ENCODE measurements at places on chromosomes 7 and 10. TPM values are rescaled to one million over a fixed set of nuclear protein-coding genes. Genes with fewer than 3 reads are reported as not detected.

ITIH5 gene
- 0.05 TPM for polyA plus RNA-seq

GRCh38 chr10:24901686-24902399, 50.6 kb downstream of the PRTFDC1 start:
- peak; percentile 88 for DNase-seq

DNA sequence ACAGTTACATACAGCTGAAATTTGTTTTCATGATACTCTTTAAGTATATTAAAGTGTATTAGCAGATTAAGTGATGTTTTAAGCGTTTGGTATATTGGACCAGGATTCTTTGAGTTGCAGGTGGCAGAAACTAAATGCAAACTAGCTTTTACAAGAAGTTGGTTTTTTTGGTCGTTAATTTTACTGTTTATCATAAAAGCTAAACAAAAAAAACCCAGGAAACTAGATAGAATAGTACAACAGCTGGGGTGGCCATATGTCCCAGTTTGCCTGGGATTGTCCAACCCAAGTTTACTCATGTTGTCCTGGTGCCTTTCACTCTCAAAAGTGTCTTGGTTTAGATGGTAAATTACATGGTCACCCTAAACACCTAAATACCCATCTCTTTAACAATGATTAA, 108.7 kb downstream of the PHTF2 start:
- DNase-seq: no peak

- DNase-seq: peak; percentile 40
Measured at GRCh38 chr7:1768832-1769231, 98.8 kb downstream of the ELFN1 start.

DNA sequence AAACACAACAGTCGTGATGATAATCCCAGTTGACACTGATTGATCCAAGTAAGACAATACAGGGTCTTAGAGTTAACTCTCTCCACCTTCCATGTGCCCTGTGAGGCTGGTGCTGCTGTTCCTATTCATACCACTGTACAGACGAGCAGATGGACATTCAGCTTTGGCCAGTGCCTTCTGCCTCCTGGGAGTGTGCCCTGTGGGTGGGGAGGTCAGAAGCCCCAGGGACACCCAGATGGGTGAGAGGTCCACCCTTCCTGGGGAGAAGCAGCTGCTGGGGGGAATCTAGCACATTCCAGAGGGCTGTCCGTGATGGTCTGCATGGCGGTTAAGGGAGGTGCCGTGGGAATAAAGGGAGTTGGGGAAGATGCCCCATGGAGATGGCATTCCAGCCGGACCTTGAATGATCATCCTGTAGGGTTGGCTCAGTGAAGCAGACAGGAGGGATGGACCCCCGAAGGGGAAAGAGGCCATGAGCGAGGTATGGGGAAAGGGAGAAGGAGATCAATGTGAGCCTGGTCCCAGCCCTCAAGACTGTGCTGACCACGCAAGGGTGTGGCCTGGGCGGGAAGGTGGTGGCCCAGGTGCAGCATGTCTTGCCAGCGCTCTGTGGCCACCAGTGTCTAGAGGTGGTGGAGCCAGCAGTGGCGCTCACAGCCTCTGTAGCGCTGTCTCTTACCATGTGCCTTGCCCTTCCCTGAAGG, 74.0 kb downstream of the ADCY1 start:
- no peak for DNase-seq

- no peak for DNase-seq
Measured at GRCh38 chr7:27946351-27946750, 206.4 kb downstream of the TAX1BP1 start.

- DNase-seq: no peak
Measured at GRCh38 chr7:46080595-46081159, 159.6 kb upstream of the IGFBP3 start.

DNA sequence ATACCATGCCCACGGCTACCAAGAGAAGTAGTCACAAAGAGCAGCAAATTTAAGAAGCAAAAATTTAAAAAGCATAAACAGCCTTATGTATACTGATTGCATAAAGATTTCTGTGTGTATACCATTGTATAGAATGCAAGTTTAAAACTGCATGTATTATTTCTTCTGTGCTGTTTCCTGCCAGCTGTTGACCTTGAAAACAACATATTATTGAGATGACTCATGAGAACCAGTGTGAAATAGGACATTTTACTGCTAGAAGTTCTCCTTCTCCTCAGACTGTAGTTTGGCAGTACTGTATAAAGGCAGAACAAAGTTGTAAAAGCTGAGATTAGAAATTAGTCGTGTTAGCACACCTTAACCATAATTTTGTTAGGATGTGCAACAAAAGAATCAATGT, 42.3 kb upstream of the SGCE start:
- DNase-seq: peak; percentile 7

GRCh38 chr7:55073051-55073511, 54.3 kb downstream of the EGFR start:
- DNase-seq: no peak

DNA sequence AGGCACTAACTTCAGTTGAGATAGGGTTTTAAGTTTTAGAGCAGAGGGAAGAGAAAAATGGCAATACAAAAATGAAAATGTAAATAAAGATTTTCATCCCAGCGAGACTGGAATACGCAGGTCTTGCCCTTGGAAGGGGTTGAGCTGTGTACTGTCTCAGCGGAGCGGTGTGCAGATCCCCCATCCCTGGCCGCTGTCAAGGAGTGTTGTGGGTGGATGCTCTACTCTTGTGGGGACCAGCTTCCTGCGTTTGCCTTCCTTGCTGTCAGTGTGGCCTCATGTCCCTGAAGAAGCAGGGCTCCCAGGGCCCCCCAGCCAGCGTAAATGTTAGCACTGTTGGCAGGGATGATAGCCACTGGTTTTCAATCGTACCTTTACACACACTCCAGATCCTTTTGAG, 249.7 kb upstream of the PITRM1 start:
- DNase-seq: no peak

- DNase-seq: no peak
Measured at GRCh38 chr10:95756041-95756761, at the start of gene ENTPD1. TSS of gene ENTPD1 (plus strand) at chr10:95756163. CDS start at chr10:95756240, 77 bp downstream.

- no peak for DNase-seq
Measured at GRCh38 chr7:136925556-136925955, 57.1 kb downstream of the CHRM2 start.

- no peak for DNase-seq
Measured at GRCh38 chr7:127874951-127875608, 156.2 kb downstream of the LRRC4 start.

DNA sequence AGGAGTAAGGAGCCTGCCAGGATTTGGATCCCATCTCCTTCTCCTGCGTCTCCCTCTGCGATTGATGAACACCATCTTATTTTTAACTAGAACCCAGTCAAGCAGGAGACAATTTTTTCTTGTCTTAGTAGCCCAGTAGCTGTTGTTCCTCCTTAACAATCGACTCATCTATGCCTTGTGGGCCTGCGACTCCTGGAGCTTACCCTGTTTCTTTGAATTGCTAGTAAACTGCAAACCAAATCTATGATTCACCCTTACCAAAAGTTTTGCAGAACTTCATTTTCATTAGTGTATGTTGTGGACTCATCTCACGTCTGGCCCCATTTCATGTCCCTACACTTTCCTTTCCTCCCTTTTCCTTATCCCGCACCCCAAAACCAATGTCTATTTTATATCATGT, 37.7 kb downstream of the TRIL start:
- no peak for DNase-seq

LGI1 gene
- not detected for polyA plus RNA-seq

DNA sequence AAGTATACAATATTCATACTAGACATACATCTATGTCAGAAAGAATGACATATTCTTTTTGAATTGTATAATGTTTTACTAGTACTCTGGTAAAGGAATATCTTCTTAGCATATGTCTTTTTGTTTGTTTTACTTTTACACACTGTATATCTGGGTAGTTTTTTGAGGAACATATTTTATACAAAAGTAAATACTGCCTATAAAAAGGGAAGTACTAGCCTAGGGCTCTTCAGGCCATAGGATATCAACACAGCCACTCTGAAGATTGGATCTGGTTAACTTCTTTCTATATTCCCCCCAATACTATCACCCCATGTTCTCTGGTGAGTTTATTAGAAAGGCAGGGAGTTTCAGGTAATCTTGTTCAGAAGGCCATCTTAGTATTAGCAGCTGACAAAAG, 134.6 kb downstream of the ZNF438 start:
- no peak for DNase-seq

SLC29A4 gene
- 14.8 TPM for polyA plus RNA-seq

- peak; percentile 43 for DNase-seq
Measured at GRCh38 chr10:17989908-17990767, 38.4 kb downstream of the SLC39A12 start.

SCART1 gene
- 0.37 TPM for polyA plus RNA-seq

TAC1 gene
- not detected for polyA plus RNA-seq

GNGT1 gene
- not detected for polyA plus RNA-seq

GRCh38 chr10:102432162-102432950, at the start of gene CUEDC2:
TSS of gene CUEDC2 (minus strand) at chr10:102432574. CDS start at chr10:102425188, 7,386 bp downstream.
- DNase-seq: peak; percentile 96

DNA sequence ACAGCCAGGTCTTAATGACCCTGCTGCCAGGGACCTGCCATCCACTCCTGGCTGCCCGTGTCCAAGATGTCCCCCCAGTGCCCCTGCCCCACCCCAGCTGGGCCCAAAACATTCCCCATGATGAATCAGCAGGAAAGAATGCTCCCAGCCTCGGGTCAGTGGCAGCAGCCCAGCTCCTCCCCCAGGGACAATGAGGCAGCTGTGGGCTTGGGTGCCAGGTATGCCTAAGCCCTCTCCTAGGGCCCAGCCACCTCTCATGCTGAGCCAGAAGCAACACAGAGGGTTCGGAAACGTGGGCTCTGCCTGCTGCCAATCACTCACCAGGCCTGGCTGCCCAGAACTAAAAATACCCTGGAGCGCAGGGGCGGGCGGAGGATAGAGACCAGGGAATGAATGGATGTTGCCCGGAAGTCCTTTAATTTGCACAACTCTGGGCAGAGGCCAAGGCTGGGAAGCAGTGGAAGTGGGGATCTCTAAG, 1.5 kb upstream of the LOXL4 start:
- DNase-seq: peak; percentile 70

GRCh38 chr10:31171402-31172083, 139.9 kb upstream of the ZNF438 start:
- no peak for DNase-seq

GRCh38 chr7:27767374-27767773, 27.4 kb downstream of the TAX1BP1 start:
- no peak for DNase-seq

GRCh38 chr10:44697116-44697515, 214.0 kb upstream of the TMEM72 start:
- no peak for DNase-seq

ATP6V1F gene
- 201 TPM for polyA plus RNA-seq

KEL gene
- not detected for polyA plus RNA-seq

GBX1 gene
- polyA plus RNA-seq: not detected

PCGF5 gene
- 29.2 TPM for polyA plus RNA-seq

DNA sequence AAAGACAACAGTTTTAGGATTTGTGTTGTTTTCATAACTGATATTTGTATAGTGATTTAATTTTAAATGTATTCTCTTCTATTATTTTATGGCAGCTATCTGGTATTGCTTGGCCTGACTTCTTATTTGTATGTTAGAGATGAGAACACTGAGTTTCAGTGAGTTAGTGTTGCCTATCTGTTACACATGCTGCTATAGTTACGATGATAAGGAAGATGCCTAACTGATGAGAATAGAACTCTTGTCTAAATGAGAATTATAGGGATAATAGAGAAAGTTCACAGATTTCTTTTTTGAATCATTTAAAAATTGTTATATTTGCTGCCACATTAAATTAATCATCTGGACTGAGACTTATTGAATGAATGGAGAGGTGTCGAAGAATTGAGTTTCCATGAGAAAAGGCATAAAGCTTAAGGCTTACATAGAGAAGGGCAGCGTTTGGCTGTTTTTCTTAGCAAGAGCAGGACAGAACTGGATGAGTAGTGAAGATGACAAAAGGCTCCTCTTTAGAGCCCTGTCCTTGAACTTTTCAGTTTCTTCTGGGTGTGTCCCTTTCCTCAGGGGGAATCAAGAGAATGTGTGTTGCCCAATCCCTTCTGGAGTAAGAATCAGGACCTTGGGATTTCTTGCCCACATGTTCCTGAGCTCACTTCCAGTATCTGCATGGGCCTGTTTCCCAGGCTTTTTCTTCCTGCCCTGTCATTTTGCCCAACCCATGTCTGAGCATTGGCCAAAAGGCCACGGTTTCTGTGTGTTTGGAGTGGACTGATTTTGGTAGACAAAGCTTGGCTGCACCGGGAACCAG, 195.6 kb upstream of the CSTF2T start:
- DNase-seq: no peak

- no peak for DNase-seq
Measured at GRCh38 chr10:49309691-49310411, 10.9 kb downstream of the C10orf71 start.

DNA sequence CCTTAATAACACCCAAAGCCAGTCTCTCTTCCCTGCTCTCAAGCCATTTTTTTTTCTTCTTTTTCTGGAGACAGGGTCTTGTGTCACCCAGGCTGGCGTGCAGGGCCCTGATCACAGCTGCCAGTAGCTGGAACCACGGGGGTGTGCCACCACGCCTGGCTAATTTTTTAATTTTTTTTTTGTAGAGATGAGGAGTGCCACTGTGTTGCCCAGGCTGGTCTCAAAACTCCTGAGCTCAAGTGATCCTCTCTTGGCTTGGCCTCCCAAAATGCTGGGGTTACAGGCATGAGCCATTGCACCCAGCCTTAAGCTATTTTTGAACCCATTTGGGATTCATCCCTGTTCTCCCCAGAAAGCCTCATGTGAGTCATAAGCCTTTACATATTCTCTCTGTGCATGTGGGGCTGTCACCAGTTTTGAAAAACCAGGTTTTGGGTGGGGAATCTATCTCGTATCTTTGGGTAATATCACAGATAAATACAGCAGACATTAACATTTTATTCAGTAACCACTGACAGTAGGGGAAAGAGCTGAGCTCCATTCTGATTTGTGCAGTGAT, 15.5 kb downstream of the ZNF487 start:
- DNase-seq: no peak

DNA sequence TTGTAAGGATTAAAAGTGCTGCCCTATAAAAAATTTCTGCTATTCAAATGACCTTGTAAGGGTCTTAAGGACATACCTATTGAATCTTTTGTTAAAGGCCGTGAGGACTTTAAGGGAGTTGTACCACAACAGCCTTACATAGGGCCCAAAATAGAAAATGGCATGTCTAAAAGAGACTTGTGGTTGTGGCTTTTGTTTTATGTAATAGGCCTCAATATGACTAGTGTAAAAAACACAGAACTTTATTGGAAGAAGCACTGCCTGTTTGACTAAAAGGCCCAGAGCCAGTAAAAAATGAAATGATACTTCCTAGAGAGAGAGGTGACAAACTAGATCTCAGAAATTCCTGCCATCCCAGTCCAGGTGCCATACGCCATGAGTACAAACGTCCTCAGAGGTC, 286.6 kb downstream of the SEMA3D start:
- no peak for DNase-seq
